ENCODE measurements at places on chromosomes 3 and 15.

DNA sequence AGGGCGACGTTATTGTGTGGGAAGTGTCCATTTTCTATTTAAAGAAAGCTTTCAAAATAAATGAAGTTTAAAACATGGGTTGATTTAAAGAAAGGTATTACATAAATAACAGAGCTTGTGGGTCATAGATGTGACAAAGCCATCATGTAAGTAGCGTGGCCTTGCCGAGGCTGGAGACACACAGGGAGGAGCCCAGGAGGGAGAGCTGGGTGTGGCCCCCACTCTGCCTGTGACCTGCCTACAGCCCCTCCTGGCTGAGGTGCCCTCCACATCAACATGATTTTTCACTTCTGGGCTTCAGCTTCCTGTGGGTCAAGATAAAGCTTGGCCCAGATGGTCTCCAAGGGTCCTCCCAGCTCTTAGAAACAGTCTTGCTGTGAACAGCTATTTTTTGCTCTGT lies 12.5 kb upstream of the MGLL start:
- DNase-seq: no peak

GRCh38 chr3:72259755-72260587 lies 475.0 kb upstream of the PROK2 start:
- no peak for DNase-seq

GRCh38 chr3:122021811-122022401 lies at the start of gene ILDR1:
Gene ILDR1, minus strand, starts transcription at chr3:122022247. Its CDS starts 170 bp downstream, at chr3:122022077.
- DNase-seq: no peak

DNA sequence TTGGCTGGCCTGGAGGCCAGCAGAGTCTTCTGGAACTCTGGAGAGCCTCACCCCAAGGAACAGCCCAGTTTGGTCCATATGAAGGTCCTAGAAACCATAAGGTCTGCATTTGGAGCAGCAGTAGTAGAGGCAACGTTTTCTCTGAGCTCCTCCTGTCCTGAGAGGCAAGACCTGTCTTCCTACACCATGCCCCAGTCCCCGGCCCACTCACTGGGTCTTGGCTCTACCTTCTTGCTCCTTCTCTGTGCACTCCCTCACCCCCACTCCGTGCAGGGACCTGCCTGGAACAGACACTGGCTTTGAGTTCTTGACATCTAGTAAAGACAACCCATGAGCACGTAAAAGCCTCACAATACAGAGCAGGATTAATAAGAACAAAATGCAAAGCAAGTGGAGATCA lies 76.6 kb downstream of the CHRD start:
- DNase-seq: no peak

DNA sequence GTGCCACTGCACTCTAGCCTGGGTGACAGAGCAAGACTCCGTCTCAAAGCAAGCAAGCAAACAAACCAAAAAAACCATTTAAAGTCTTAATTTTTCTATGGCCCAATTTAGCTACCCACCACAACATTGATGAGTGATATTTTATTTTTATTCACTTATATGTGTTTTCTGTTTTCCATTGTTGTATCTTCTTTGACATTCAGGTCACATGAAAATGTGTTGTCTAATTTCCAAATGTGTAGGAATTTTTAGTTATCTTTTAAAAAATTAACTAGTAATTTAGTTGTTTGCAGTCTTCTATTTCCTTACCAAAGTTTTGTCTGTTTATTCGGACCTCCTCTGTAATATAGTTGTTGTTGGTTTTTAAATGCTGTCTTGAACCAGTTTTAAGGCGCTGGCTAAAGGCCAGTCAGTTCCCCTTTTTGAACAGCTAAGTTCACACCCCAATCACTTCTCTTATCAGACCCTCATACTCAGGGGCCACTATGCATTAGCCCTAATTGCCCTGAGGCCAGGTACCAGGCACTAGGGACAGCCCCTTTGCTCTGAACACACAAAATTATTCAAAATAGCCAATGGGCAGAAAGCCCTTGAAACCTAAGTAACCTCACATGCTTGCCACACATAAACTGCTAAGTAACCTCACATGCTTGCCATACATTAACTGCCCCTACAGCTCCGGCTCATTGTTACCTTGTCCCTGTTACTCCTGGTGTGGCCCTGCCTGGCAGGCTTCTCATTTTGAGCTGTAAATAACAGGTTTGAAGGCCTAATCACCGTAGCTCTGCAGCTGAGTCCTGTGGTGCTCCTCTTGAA lies 4.3 kb upstream of the CCR4 start:
- no peak for DNase-seq

DNA sequence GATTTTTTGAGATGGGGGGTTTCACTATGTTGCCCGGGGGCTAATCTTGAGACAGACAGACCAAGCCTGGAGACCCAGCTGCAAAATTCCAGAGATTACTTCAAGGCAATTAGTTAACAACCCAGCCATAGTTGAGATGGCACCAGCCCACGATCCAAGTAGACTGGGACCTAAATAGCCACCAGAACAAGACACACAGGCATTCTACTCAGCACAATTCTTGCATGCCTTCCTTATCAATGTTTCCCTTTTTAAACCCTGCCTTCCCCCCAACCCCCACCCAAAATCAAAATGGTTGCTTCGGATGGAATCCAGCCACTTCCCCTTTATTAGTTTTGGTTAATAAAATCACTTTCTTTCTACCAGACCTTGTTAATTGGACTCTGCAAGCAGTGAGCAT lies 28.6 kb downstream of the FAM240A start:
- no peak for DNase-seq

DNA sequence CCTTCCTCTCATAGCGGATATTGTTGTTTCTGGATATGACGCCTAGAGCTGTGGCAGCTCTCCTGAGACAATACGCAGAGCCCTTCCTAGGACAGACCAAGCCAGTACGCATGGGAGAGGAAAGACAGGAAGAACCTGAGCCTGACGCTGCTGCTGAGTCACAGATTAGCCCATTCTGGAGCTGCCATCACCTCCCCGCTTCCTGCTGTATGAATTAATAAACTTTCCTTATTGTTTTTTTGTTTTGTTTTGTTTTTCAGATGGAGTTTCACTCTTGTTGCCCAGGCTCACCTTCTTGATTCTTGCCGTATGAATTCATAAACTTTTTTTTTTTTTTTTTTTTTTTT lies 67.0 kb downstream of the PPCDC start:
- DNase-seq: peak; percentile 86

DNA sequence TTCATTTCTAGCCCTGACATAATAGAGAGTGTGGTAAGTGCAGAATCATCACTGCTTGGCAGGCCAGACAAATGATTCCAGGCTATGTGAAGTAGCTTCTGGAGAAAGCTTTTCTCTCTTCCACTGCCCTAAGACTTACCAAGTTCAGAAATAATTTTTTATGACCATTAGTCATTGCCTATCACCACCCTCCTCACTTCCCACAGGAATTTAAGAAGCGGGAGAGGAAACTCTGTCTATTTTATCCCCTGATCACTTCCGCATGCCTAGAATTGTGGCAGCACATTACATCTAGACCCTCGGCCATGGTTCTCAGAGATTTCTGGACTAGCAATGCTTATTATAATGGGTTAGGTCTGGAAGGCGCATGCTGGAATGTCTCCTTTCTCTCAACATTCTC lies 397.8 kb upstream of the NR2F2 start:
- DNase-seq: no peak

GRCh38 chr3:197807969-197808587 lies 17.0 kb downstream of the LRCH3 start:
- no peak for DNase-seq

DNA sequence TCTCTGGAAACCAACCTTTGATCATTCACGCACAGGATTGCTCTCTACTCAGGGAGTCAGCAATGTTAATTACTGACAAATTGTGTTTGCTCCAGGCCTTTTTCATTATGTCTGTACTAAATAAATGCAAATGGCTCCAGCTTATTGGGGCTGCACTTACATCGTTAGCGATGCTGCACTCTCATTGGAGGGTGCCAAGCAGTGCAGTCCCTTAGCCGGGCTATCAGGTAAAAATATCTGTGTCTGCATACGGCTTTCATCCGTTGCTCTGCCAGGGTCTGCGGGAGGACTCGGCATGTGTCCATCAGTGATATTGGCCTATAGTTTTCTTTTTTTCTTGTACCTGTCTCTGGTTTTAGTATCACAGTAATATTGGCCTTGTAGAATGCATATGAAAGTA lies 471.5 kb upstream of the CADM2 start:
- no peak for DNase-seq

- no peak for DNase-seq
These were observed 120.0 kb downstream of the SSR3 start for GRCh38 chr3:156434921-156435320.

All from ascending aorta (tissue), 2 donors.